ENCODE measurements at places on chromosomes 13 and 19. TPM values are rescaled to one million over a fixed set of nuclear protein-coding genes. Genes with fewer than 3 reads are reported as not detected.
A peak's percentile ranks its signal among the peaks of the same experiment; 100 is the strongest.

Gene EIF3K
- total RNA-seq, result 578 TPM

- DNase-seq, result no peak
Measured at GRCh38 chr13:113927661-113928581, 46.0 kb downstream of the C13orf46 start.

GRCh38 chr13:109415057-109415456 is 371.3 kb downstream of the IRS2 start:
- DNase-seq, result no peak

Gene PAF1
- total RNA-seq, result 53.6 TPM

Gene PBX4
- 1.9 TPM for total RNA-seq

GRCh38 chr19:43634872-43635560 is 4.6 kb downstream of the CADM4 start:
- no peak for DNase-seq

GRCh38 chr19:37468961-37469777 is at the start of gene ZNF570:
ZNF570 (plus strand) TSS chr19:37469356; CDS start chr19:37470355, 999 bp downstream.
- DNase-seq, result peak; percentile 39

- DNase-seq, result no peak
Measured at GRCh38 chr19:51473009-51473707, 5.2 kb upstream of the CEACAM18 start.

DNA sequence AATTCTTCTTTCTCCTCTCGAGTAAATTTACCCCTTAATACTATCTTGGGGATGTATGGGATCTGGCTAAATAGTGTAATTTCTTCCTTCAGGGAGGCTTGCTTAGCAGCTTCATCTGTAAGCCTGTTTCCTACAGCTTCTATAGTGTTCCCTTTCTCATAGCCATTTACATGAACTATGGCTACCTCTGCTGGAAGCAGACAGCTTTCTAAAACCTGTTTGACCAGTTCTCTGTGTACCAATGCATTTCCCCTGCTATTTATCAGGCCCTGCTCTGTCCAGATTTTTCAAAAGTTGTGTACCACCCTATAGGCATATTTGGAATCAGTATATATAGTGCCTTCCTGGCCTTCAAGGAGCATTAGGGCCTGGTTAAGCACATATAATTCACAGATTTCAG is 113.6 kb upstream of the PCDH9 start:
- no peak for DNase-seq

Gene SERTM1
- total RNA-seq, result not detected

DNA sequence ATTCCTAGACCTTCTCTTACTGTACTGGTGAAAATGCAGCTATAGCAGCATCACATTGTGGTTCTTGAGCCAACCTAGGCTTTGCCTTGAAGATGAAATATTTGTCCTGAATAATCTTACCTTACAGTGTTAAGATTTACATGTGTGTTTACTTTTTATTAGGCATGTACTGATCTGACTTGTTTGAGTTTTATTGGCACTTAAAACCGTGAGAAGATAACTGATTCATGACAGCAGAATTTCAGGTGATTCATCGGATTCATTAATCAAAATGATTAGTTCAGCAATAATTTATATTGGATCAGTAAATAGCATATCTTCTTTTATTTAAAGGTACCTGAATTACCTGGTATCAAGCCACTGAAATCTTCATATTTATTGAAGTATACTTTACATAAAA is 296.3 kb downstream of the KLF5 start:
- no peak for DNase-seq

GRCh38 chr13:45892513-45892912 is 41.0 kb upstream of the SIAH3 start:
- no peak for DNase-seq

DNA sequence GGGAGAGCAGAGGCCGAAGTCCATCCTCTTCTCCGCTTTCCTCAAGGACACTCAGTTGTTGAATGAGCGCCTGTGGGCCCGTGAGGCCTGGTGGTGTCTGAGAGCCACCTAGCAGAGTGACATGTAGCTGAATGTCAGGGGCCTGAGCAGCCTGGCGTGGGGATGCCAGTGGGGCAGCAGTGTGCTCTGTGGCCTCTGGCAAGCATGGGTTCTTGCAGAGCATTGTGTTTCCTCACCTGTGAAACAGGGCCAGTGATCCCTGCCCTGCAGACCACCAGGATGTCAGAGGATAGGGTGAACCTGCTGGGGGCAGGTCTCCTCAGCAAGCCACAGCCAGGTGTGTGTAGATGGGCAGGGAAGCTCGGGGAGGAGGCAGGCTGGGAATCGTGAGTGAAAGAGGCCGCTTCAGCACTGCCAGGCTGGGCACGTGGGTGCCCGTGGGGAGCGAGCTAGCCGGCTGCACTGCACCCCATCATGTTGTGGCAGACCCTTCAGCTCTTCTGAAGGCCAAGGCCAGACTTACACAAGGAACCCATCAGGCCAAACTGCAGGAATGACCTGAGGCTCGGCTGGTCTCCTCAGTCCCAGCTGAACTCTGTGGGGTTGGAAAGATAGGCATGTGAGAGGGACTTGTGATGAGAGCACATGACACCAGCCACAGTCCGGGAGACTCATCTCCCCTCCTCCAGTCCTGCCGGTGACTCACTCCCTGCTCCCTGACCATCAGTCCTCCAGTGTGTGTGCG is 5.0 kb downstream of the PPP1R37 start:
- no peak for DNase-seq

DNA sequence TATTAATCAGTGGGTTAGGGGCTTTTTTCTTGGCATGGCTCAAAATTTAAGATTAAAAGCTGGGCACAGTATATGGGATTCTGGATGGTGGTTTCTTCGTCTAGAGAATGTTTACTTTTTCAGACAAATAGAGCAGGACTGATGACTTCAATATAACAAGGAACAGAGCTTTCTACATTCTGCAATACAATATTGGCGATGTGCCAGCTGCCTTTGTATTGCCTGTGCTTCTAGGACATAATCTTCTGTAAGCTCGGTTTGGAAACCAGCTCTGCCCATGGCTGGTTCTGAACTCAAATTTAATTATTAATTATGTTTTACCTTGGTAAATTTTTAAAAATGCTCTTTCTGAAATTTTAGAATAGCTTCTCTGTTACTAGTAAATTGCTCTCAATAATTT is 139.1 kb upstream of the TRPC4 start:
- DNase-seq, result no peak

DNA sequence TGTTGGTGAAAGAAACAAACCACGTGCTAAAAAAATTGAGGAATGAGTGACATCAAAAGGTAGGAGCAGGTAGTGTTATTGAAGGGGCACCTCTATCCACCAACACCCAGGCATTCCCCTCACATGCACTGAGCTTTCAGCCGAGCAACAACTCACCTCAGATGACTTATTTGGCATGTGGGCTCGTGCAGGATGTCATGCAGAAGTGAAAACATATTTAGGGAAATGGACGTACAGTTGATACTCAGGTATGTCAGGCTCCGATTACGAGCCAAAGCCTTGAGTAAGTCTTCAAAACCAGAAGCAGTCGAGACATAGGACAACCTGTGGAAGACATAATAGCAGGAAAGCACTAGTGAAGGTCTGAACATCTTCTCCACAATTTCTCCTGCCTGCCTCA is 30.4 kb downstream of the NLRP11 start:
- DNase-seq, result no peak

GRCh38 chr13:47934371-47934770 is 66.7 kb downstream of the SUCLA2 start:
- no peak for DNase-seq

DNA sequence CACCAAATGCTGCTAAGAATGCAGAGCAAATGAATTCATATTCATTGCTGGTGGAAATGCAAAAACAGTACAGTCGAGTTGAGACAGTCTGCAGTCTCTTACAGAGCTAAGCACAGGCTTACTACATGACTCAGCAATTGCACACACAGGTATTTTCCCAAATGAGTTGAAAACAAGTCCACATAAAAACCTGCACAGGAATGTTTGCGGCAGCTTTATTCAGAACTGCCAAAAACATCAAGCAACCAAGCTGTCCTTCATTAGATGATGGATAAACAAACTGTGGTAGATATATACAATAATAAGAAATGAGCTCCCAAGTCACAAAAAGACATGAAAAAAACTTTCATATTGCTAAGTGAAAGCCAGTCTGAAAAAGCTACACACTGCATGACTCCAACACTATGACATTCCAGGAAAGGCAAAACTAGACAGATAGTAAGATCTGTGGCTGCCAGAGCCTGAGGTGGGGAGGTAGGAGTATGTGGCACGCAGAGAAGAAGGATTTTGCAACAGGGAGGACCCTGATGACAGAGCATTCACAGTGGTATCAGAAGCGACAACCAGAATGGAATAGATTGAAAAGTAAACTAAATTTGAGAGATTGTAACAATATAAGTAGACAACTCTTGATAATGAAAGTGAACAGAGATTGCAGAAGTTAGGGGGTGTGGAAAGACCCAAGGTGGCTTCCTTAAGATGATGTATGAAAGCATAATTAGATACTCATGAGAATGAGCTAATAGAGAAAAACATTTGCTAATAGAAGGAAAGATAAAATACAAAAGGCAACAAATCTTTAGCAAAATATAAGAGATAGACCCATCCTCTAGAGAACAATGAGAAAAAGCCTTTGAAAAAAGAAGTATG is 52.7 kb downstream of the TSC22D1 start:
- no peak for DNase-seq

DNA sequence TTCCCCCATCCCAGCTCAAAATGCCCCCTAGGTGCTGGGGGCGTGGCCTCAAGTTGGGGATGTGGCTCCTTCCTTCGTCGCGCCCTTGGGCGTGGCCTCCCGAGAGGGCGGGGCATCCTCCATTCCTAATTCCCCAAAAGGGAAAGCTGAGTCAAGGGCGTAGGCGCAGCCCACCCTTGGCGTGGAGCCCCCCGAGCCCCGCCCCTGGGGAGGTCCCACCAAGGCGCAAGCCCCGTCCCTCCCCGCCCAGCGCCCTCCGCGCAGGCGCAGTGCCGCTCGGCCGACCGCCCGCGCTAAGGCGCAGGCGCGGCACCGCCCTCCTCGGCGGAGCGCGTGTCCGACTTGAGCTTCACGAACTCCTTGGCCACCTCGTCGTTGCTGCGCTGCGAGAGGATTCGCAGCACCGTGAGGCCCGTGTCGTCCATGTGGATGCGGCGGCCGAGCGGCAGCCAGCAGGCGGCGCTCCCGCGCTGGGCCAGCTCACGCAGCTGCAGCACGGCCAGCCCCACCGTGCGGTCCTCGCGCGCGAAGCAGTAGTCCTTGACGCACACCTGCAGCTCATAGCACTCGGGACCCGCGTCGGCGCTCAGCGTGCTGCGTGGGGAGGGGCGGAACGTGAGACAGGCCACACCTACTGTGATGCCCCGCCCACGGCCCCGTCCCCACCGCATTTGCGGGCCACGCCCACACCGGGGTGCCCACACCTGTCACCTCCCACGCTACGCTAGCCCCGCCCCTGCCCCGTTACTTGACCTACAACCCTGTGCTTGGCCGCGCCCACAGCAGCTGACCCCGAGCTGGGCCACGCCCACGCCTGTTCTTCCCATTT is 50.5 kb downstream of the COLGALT1 start:
- peak; percentile 31 for DNase-seq

DNA sequence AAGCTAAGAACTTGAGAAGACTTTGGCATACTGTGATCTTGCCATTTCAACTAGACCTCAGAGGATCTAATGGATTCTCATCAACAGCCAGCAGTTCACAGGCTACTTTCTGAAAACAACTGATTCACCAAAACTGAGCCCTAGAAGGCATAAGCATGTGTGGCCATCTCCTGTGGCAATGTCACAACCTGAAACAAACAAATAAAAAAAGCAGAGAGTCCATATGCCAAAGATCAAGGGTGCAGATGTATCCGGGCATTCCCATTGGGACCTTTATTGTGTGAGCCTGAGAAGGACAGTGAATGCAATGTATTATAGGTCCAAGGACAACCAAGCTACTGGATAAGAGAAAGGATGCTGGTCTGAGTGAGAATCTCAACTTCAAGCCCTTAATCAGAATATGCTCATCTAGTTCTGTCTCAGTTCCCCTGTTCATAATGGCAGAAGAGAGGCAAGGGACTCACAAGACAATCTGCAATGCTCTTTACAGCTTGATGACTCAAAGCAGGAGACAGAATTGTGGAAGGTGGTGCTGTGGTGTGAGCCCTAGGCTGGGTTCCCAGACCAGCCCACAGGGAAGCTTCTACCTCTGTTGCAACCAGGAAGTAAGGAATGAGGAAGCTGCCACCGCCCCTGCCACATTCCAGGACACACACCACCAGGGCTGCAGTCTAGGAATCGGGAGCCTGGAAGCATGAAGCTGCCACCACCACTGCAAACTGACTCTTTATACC is 133.7 kb downstream of the RAP2A start:
- DNase-seq, result no peak

DNA sequence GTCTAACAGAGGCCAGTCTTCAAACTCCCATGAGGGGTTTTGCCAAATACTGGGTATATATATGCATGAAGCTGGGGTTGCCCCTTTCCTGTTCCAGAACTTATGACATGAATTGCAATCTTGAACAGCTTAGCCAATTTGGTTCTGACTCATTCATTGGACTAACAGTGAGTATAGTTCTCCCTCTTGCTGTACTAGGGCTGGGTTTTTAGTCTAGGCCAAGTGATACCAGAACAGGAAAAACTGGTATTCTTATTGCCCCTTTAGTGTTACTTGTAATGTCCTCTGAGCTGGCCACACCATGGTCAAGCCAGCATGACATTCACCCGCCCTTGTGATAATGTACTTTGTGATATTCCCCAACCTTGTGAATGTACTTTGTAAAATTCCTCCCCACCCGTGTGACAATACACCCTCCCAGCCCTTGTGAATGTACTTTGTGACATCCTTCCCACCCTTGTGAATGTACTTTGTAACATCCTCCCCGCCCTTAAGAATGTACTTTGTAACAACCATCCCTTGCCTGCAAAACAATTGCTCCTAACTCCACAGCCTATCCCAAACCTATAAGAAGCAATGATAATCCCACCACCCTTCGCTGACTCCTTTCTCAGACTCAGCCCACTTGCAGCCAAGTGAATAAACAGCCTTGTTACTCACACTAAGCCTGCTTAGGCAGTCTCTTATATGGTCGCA is 26.9 kb downstream of the ZNF846 start:
- no peak for DNase-seq

Gene CTXN1
- total RNA-seq, result 2.7 TPM

GRCh38 chr19:18775586-18776287 is 15.4 kb downstream of the COMP start:
- DNase-seq, result no peak

Gene ZNF844
- 6.3 TPM for total RNA-seq

DNA sequence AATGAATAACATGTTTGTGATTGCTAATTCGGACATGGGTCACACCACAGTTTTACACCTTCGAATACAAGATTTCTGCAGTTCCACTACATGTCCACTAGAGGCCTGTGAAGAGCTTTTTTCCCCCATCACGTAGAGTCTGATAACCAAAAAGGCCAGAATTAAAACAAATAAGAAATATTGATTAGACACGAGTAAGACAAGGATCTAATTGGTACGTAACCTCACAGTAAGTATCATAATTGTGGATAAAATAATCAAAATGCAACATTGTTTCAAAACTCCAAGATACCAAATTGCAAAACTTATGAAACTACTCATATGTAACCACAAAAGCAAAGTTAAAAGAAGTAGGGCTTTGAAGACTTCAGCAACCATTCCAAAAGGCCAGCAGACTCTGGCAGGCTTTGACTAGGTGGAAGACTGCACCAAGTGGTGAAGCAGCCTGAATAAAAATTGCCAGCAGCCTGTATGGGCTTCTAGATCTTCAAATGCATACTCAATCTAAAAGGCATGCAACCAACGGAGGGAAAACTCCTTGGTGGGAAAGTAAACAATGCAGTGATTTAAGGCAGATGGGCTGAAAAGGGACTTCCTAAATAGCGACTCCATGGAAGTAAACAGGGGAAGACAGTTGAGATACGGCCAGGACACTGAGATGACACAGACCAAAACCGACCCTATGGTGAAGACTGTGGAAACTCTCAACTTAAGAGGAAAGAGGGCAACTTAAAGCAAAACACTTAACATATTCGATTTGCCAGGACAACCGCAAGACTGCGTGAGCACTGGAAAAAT is 56.7 kb downstream of the STARD13 start:
- DNase-seq, result no peak

Gene TMEM59L
- not detected for total RNA-seq

Data from esophagus squamous epithelium (tissue), 5 donors.